HuH-7 (cell line): ENCODE measurements at places on chromosomes 2 and 18.

DNA sequence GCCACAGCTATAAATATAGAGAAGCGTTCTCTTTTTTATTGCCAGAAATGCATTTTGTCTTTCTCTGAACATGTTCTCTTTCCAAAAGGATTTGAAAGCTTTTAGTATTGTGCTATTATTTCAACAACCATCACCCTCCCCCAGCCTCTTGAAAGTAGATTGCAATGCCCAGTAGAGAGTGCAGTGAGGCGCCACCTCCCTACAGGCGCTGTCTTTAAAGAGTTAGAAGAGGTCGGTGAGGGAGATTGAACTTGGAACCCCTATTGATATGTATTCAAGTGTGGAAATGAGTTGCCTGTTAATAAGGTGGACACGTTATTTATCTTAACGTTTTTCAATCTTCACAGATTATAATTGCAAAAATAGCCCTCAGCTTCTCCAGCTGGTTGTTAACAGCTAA lies 360.3 kb downstream of the LRP1B start:
- no peak for DNase-seq

DNA sequence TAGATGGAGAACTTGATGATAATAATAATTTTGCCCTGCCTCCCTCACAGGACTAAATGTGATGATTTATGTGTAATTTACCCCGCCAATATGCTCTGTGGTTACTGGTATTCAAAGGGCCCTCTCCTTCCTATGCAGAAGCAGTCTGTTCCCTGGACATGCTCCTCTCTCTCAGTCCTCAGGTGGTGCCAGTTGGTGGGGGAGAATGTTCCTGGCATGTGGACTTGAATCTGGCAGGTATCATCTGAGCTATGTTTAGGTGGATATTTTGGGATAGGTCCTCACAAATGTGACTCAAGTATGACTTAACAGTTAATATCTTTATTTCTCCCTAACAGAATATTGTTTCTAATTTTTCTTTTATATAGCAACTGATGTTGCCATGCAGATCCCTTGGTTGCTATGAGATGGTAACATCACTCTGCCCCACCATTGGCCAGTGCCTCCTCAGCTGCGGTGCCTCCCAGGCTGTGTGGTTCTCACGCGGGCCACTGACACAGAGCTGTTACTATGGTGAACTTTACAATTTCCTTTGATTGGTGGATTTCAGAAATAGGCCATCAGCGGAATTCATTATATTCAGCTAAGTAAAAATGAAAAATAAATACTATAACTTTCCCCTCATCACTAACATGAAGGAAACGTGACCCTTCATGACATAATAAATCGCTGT lies 106.7 kb upstream of the PELI1 start:
- no peak for DNase-seq

DNA sequence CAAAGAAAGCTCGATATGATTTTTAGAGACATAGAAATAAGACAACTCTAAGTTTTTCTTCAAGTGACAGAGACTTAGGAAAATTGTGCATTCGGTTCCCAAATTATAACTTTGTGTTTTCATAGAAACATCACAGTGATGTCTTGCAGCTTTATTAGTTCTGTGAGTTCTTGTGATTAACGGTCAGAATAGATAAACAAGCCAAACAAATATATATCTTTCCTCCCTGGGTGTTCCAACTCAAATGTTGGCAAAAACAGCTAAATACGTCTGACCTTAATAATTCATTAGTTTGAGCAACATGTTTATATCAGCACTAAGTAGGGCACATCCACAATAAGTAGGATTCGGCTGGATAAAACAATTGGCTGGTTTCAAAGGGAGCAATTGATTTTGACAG lies 47.6 kb downstream of the DTNA start:
- DNase-seq: no peak

- no peak for DNase-seq
These were observed 164.3 kb downstream of the NEDD4L start for GRCh38 chr18:58208207-58208932.

GRCh38 chr2:156999661-157000060 lies 257.8 kb upstream of the GALNT5 start:
- DNase-seq: no peak

DNA sequence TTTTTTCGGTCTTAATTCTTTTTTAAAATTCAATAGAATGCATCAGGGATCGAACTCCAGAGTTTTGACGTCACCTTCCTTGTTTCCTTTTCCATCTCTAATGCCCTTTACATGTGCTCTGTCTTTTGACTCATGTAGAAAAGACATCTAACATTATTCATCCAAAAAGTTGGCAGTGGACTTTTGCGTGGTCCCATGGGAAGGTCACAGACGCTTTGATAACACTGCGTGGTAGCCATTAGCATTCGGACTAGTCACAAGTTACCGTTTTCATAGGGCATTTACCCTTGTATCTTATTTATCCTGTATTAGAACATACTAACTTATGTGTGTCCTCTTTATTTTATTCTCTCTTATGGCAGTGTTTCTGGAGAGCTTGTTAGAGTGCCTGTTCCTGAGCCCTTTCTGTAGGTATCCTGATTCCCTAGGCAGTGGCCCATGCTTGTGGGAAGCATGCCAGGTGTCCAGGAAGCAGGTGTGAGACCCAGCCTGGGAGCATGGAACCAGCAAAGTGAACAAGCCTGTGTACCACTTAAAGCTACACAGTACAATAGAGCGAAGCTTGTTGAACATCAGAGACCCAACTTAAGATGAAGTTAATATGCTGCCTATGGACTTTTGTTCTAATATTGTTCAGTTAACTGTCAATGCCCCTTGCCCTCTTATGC lies 73.6 kb upstream of the RBM44 start:
- no peak for DNase-seq

DNA sequence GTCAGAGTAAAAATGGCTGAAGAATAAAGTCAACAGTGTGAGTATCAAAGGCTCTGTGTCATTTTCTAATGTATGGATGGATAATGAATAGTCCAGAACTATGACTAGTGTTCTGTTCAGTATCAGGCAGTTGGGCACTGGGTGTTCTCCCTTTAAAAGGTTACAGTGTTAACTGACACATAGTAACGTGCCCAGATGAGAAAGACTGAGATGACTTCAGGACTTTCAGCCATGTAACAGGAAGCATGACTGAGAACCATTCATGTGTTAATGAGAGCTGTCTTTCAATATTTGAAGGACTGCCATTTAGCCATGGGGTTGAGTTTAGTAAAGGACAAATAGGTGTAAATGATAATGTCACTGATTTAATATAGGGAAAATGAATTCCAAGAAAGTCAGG lies 187.1 kb downstream of the GULP1 start:
- DNase-seq: no peak

DNA sequence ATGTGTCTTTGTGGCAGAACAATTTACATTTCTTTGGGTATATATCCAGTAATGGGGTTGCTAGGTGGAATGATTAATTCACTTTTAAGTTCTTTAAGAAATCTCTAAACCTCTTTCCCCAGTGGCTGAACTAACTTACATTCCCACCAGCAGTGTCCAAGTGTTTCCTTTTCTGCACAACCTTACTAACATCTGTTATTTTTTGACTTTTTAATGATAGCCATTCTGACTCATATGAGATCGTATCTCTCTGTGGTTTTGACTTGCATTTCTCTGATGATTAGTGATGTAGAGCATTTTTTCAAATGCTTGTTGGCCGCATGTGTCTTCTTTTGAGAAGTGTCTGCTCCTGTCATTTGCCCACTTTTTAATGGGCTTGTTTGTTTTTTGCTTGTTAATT lies 43.1 kb upstream of the PTH2R start:
- no peak for DNase-seq

GRCh38 chr2:85613717-85614515 lies 2.0 kb upstream of the C2orf68 start:
- no peak for DNase-seq

- no peak for DNase-seq
These were observed 30.7 kb downstream of the BAZ2B start for GRCh38 chr2:159585622-159586021.
